ENCODE measurements at places on chromosomes 3 and 15.

DNA sequence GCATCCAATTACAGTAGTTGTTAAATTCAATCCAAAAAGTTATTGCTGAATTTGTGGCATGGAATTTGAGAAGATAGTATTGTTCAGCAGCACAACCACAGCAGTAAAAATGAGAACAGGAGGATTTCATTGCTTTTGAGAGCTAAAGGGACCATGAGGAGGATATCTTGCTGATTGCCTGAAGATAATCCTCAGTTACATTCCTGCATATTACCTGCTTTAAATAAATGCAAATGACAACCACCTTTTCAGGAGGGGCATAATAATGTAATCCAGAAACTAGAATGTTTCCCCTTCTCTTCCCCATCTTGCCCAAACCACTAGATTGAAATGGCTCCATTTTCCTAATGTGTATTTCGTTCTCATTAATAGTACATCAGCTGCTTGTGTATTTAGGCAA is 35.2 kb upstream of the SLC2A2 start:
- DNase-seq = no peak

- no peak for DNase-seq
Observed at GRCh38 chr3:36713904-36714303, 50.4 kb downstream of the DCLK3 start.

DNA sequence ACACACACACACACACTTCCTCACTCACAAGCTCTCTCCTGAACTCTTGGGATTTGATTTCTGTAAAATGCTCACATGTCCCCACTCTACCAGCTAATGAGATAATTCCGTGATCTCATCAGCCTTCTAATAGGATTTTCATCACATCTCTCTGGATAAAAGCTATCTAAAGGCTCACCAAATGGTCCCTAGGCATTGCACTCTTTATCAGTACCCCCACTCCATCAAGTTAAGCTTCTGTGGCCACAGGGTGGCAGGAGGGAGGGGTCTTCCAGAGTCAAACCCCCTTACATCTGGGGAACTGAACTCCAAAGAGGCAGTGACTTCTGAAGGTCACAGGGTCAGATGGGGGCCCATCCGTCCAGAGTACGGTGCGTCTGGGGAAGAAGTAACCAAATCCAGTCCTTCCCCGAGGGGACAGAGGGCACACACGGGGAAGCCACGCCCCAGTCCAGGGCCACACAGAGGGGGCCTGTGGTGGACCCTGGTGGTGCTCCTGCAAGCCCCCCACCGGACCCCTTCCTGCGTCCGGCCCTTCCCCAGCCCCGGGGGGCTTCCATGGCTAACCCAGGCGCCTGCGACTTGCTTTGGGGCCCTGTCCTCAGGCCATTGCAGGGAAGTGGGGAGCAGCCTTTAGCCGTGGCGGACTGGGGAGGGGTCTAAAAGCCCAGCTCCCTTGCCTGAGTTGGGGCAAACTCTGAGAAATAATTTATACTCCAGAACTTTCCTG is 25.5 kb downstream of the CPN2 start:
- DNase-seq = no peak

- DNase-seq = no peak
Observed at GRCh38 chr3:11703146-11703545, 59.4 kb upstream of the VGLL4 start.

Measured in MV-4-11 (cell line).